ENCODE measurements at places on chromosomes 1 and 21.

GRCh38 chr1:180927841-180928240, 15.1 kb downstream of the KIAA1614 start:
- DNase-seq, result no peak

GRCh38 chr1:193462629-193463320, 276.4 kb upstream of the B3GALT2 start:
- no peak for DNase-seq

DNA sequence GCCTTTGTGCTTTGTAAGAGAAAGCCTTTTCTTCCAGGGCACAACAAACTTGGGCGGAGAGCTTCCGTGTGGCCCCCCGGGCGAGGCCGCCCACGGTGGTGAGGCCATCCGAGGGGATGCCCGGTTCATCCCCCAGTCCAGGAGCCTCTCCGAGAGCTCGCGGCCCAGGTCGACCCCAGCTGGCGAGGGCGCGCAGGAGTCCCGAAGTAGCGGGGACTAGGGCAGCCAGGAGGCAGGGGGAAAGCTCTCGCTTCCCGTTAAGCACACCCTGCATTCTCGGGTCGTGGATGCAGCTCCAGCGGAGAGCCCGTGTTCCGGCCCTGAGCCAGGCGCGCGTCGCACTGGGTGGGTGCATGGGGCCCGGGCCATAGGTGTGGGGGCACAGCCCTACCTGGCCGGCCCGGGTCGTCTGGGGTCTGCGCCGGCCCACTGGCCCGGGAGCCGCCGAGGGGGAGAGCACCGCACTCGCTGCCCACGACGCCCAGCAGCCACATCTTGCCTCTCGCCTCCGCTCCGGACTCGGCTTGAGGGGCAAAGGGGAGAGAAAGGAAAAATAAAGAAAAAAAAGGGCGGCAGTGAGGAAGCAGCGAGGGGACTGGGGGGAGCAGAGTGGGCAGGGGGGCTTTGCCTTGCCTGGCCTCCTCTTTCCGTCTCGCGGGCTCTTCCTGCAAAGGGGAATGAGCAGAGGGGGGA, 1.8 kb downstream of the RNF220 start:
- no peak for DNase-seq

DNA sequence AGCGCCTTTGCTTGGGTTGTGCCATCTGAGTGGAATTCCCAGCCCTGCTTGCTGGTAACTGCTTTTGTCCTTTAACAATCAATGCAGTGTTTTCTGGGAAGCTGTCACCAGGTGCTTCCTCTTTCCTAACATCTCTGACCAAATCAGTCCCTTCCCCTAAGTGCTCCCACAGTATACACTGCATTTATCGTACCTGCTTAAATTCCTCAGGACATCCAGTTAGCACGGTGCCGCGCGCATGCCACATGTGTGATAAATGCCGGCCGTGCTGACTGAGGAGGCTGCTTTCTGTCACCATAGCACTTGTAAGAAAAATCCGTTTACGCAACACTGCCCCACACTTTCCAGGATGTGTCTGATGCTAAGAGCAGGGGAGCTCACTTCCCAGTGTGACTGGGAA, 115.4 kb downstream of the BCAR3 start:
- DNase-seq, result no peak

GRCh38 chr1:86788300-86789206, 84.2 kb downstream of the SH3GLB1 start:
- no peak for DNase-seq

GRCh38 chr1:93394514-93394913, 48.8 kb downstream of the DR1 start:
- no peak for DNase-seq

GRCh38 chr1:169999331-169999741, 75.2 kb downstream of the KIFAP3 start:
- DNase-seq, result no peak

DNA sequence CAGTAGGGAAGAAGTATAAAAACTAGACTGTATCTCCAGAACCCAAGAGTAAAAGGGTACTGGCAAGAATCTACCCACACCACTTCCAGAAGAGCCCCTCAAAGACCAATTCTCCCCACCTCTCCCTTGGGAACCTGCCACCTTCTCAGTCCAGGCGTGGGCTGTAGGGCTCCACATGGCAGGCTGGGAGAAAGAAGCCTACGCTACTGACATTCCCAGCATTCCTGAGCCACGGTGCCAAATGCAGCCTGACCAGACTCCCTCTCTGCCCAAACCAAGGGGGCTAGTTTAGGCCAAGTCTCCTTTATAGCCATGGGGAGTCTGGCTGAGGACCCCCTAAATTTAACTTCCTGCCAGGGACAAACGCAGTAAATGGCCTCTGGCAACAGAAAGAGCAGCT, 2.0 kb downstream of the UBE2Q1 start:
- no peak for DNase-seq

DNA sequence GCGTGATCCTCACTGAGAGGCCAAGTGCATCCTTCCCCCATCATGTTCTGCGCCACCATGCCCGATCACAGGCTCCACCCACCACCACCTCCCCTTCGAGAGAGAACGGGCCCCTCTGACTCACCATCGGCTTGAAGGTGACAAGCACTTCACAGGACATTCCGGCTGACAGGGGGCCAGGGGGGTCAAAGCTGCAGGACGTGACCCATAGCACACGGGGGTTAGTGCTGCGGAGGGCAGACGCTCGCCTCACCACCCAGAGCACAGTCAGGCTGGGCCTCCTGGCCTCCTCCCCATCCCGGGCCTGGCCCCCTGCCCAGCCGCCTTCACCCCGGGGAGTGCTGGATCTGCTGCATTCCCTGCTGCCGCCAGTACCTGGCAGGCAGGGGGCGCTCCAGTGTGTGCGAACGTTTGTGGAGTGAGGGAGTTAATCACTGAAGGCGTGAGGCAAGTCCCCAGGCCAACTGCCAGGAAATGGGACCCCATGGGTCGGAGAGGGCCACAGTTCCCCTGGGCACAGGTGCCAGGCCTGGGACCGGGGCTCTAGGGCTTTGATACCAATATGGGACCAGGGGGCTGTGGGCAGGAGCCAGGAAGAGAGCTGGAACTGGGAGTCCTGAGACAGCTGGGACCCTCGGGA, 40.9 kb upstream of the TMEM52 start:
- DNase-seq, result peak; percentile 75

- no peak for DNase-seq
Observed at GRCh38 chr21:34200288-34200905, 127.0 kb downstream of the MRPS6 start.

- no peak for DNase-seq
Observed at GRCh38 chr1:245969283-245969682, 537.8 kb downstream of the SMYD3 start.

- DNase-seq, result no peak
Observed at GRCh38 chr1:96116731-96117130, 604.9 kb upstream of the PTBP2 start.

DNA sequence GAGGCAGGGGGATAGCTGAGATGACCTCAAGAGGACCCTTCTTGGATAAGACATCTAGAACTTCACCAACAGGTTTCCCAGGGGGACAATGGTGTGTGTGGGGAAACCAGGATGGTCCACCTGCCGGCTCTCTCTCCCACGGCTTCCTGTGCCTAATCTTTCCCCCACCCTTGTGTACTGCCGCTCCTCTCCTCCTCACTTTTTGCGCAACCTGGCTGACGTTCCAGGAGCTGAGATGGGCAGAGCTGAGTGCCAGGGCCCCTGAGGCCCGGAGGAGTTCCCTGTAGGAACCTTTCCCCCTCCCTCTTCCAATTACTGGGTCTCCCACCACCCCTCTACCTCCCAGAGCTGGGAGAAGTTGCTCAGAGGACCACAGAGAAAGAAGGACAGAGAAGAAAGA, 6.9 kb downstream of the SLC26A9 start:
- DNase-seq, result no peak

DNA sequence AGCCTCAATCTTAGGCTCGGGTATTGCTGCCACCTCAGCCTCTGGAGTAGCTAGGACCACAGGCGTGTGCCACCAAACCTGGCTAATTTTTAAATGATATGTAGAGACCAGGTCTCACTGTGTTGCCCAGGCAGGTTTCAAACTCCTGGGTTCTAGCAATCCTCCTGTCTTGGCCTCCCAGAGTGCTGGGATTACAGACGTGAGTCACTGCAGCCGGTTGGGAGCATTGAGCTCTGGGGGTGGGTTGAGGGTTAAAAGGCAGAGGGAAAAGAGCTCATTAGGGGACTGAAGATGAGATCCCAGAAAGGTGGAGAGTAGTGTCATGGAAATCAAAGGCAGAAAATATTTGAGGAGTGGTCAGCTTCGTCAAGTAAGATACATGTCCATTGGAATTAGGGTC, 7.1 kb downstream of the RAD54L start:
- DNase-seq, result no peak

DNA sequence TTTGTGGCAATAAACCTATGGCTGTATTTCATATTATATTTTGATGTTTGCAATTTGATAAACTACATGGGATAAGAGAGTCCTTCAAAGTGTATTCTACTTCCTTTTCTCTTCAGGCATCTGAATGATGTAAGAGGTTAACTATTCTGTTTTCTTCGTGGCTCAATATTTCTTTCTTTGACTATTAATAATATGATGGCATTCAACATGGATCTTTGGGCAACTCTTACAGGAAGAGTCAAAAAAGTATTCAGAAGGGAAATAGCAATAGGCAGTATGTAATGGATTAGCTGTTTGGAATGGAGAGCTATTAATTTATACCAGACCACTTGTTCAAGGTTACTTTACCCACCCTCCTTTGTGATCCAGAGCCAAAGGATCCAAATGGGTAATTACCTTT, 74.4 kb downstream of the HMCN1 start:
- no peak for DNase-seq

- no peak for DNase-seq
Observed at GRCh38 chr1:167695147-167695546, 26.6 kb upstream of the MPZL1 start.

DNA sequence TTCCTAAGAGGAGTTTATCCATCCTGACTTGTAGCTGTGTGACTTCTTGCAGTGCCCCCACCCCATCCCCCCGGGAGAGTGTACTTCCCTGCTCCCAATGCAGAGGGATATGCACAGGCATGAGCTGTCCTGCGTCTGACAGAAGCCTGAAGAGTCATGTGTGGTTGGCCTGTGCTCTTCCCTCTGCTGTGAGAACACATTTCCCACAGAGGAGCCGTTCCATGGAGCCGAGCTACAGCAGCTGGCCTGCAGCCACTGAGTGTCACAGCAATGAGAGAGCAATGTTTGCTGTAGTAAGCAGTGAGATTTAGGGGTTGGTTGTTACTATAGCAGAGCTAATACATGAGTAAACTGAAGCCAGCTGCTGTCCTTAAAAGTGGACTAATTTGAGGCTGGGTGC, 22.0 kb downstream of the PARS2 start:
- DNase-seq, result no peak

DNA sequence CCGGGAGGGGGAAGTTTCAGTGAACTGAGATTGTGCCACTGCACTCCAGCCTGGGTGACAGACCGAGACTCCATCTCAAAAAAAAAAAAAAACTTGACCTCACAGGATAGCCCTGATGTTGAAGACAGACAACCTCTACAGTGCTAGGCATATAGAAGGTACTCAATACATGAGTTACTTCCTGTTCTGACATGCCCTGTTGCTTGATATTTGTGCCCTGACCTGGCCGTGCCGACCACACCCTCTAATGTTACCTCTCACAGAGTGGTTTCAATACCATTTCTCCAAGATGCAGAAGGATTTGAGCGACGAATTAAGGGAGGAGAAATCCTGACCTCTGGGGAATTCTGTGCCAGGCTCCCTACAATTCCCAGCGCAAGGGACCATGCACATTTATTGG, 5.2 kb downstream of the PTAFR start:
- no peak for DNase-seq

DNA sequence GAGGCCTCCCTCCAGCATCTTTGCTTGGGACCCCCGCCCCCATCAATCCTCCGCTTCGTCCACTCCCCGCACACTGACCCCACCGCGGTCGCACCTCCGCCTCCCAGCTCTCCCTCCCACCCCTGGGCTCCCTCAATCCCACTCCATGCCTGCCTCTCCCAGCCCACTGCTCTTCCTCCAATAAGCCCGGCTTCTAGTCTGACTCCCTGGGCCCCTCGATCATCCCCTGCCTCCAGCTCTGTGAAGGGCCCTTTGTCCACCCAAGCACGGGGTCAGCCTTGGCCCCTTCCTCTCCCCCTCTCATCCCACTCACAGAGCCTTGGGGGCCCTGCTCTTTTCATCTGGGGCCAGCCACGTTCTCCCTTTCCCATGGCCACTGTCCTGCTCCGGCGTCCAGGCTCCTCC, 1.5 kb upstream of the TMEM200B start:
- DNase-seq, result no peak

GRCh38 chr21:44898851-44899767, 21.6 kb downstream of the ITGB2 start:
- DNase-seq, result no peak

- no peak for DNase-seq
Observed at GRCh38 chr1:184270556-184270955, 116.3 kb upstream of the C1orf21 start.
